GM12891 (cell line): ENCODE measurements at places on chromosomes 4 and X.

DNA sequence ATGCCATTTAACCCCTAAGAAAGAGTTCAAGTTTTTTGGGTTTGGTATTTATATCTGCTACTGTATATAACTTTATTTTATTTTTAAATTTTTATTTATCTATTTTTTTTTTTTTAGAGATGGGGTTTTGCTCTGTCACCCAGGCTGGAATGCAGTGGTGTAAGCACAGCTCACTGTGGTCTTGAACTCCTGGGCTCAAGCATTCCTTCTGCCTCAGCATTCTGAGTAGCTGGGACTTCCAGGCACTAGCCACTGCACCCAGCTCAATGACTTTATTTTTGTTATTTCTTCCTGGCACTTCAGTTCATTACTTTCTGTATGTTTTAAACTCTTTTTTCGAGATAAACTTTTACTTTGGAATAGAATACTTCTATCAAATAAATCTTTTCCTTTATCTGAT lies 42.4 kb upstream of the PGAM4 start:
- no peak for DNase-seq

DNA sequence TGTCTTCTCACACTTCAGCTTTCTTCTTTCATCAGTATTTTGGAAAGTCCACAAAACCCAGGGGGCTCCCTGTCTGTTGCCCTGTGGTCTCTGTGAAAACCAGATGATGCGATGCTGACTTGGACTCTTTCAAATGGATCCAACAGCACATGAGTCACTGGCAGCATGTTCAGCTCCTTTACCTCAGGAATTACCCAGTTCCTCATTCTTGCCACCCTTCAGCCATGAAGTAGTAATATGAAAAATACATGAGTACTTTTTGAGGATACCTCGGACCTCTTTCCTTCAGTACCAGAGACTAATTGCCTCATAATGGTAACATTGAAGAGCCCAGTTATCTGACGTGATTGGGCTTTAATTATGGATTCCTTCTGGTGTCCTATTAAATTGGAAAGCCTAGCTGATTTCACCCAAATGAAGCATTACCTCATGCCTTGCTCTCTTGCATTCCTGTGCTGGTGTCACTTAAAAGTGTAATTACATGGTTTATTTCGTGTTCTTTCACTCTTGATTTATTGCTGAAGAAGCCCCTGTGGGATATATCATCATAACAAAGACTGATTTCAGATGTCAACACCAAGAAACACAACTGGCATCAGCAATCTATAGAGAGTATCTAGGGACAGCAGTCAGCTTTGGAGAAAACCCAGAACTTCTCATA lies 63.4 kb downstream of the NFKB1 start:
- peak; percentile 10 for DNase-seq

- no peak for DNase-seq
Observed at GRCh38 chr4:180832073-180832472, 1411.1 kb upstream of the TENM3 start.

GRCh38 chrX:9471571-9471985 lies 6.7 kb downstream of the TBL1X start:
- no peak for DNase-seq

- DNase-seq: no peak
Observed at GRCh38 chr4:4865705-4866123, 6.2 kb downstream of the MSX1 start.

GRCh38 chr4:25487155-25487554 lies 110.1 kb downstream of the ANAPC4 start:
- no peak for DNase-seq

- DNase-seq: no peak
Observed at GRCh38 chr4:150244600-150244999, 166.4 kb downstream of the DCLK2 start.

DNA sequence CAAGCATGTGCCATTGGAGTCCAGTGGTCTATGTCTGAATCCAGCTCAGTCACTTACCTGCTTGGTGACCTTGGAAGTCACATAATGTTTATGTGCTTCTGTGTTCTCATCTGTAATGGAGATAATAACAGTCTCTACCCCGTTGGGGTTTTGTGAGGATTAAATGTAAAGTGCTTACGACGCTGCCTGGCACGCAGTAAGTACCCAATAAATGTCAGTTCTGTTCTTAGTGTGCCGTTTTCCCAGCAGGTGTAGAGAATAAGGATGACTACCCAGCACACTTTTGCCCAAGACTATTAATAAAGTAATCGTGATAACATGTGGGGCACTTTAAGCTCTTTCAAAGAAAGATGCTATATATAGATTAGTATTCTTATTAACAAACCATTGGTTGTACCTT lies 56.7 kb downstream of the MTM1 start:
- no peak for DNase-seq

DNA sequence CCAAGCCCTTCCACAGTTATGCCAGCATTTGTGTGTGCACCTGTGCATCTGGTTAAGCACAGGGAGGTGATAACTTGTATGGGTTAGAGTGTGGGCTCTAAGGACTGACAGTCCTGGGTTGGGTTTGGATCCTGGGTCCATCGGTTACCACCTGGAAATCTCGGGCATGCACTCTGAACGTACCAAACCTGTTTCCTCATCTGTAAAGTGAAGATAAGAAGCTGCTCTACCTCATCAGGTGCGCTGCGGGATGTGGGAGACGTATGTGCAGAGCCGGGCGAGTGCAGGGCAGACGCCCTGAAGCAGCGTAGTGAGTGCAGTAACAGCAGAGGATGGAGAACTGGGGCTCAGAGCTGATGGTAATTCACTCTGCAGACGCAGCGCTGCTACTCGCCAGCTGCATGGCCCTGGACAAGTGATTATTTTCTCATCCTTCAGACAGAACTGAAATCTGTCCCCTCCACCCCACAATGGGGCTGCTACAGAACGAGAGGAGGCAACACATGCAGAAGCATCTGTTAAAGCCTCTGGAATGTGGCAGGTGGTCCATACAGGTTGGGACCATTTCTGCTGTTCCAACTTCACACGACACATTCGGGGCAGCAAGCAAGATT lies 64.4 kb downstream of the HADH start:
- no peak for DNase-seq

- no peak for DNase-seq
Observed at GRCh38 chrX:69607616-69608015, 8.3 kb upstream of the EDA start.

DNA sequence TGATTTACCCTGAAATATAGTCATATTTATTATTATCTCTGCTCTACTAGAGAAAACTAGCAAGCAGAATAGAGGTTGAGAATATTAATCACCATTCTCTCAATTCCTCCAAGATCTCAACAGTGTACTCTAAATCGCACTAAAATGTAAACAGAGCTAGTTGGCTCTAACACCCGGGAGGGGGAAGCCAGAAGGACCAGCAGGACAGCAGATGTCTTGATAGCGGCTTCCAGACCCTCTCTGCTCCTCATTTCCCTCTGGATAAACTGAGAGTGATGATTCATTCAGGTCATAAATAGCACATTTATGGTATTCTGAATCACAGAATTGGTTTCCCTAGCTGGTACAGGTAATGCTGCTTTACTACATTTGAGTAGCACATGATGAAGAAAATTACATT lies 82.5 kb downstream of the TBC1D9 start:
- no peak for DNase-seq

- DNase-seq: no peak
Observed at GRCh38 chrX:152810403-152810802, 20.2 kb downstream of the CETN2 start.

DNA sequence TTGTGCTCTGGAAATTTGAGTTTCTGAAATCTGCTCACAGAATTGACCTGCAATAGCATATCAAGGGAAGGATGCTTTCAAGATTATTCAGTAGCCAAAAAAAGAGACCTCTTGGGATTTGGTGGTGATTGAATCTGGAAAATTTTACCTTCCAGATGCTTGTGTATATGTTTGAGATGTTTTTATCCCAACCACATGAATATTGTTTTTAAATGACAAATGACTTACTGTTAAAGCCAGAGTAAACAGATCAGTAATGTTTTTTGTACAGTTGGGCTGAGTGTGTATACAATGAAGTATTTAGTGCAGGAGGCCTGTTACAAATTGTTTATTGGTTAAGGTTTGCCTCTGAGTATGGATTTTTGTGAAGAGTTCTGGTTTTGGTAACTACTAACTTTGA lies 126.5 kb downstream of the CBR4 start:
- DNase-seq: no peak

GRCh38 chr4:24968992-24969391 lies 56.1 kb upstream of the CCDC149 start:
- DNase-seq: no peak

GRCh38 chr4:20367446-20367845 lies 115.7 kb downstream of the SLIT2 start:
- DNase-seq: no peak

DNA sequence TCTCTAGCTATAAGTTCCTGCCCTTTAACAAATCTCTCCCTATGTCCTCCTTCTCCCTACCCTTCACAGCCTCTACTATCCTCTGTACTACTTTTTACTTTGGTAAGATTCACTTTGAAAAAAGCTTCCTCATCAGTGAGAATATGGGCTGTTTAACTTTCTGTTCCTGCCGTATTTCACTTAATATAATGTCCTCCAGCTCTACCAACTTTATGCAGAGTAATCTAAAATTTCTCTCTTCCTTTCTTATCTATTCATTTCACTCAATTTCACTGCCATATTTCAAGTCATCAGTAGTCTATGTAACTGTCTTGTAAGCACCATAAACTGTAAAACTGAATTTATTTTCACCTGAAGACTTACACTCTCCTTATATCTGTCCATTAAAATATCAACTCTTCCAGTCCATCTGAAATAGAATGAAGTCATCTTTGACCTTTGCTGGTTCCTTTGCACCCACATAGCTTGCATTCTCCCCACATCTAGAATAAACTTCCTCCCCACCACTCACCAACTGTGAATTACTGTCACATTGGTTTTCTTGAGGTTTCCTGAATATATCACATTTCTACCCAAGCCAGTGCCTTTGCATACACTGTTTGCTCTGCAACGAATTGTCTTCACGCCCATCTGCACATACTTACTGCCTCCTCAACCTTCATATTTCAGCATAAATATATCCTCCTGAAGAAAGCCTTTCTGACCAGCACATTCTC lies 54.6 kb downstream of the ARAP2 start:
- no peak for DNase-seq

DNA sequence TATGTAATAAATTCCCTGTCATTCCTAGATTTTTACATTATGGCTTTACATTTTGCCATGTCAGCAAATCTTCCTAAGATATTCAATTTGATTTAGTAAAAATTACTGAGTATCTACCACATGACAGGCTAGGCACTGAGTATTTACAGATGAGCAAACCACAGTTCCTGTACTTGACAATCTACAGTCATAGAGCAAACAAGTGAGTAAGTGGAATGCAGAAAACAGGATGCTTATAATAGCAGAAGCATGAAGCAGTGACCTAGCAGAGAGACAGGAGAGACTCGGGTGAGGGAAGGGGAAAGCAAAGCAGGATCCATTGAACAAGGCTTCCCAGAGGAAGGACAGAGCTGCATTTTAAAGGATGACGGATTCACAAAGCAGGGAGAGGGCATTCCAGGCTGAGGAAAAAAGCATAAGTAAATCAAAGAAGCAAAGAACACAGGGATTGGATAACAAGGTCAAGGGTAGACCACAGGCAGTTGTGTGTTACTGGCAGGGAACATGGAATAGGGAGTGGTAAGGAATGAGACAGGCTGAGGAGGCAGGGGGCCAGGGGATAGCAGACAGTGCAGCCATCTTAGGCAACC lies 124.7 kb upstream of the C1QTNF7 start:
- no peak for DNase-seq

DNA sequence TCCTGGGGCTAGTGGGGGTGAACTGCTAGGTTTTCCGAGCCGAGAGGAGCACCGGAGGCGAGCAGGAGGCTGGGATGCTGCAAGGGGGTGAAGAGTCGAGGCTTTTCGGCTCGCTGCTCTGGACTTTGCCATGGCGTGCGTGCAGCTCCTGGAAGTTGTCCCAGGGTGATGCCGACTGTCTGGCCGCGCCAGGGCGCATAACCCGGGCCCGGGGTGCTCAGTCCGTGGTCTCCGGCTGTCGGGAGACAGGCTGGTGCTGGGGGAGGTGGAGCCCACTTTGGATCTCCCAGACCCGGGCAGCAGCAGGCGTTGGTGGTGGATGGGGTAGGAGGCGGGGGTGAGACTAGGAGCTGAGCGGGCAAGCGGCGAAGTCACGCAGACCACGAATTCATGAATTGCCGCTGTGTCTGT lies 793 bp downstream of the GRIA3 start:
- DNase-seq: no peak

DNA sequence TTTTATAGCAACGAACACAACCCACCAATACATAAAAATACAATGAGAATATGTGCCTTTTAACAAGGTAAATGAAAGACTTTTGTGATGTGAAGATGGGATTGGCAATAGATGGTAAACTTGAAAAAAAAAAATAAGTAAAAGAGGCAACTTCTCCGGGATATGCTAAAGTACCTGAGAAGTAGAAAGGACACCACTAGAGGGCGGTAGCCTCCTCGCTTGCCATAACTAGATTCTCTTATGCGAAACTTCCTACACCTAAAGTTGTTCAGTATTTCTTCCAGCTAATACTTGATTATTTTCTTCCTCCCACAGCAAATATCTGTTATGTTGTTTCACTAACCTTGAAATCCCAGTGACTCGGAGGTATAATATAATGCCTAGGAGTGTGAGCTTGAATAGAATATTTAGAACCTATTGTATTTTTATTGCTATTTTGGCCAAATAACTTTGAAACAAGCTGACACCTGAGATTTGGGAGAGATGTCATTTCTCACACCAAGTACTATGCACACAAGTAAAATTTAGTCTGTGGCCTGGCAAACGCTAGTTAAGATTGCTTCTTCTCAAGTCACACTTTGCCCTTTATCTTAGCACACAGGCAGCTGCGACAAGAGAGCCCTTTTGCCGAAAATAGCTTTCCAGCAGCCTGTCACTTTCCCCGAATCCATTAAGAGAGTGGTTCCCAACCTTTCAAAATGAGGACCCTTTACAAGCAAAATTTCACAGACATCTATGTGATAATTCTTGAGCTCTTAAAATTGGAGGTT lies 44.9 kb upstream of the PDLIM5 start:
- no peak for DNase-seq

- no peak for DNase-seq
Observed at GRCh38 chrX:133414406-133415275, 648 bp downstream of the GPC4 start.

DNA sequence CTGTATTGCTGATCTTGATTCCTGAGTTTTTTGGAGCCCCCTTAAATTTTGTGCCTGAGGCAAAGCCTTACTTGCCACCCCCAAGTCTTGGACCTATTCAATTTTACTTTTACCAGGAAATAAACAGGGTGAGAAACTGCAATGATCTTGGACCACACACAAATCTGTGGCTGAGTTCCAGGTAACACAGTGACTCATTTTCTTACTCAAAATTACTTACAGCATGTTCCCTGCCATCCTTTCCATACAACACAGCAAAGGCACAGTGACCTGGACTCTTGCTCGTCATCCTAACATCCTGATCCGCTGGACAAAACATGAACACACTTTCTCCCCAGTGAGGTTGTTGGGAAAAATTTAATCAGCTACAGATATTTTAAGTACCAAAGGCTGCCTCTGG lies 60.7 kb upstream of the S100G start:
- DNase-seq: no peak

- peak; percentile 21 for DNase-seq
Observed at GRCh38 chr4:164731827-164732474, 22.0 kb upstream of the SMIM31 start.
